Left lung (tissue), 14 donors: ENCODE measurements at places on chromosomes 4 and X.

- DNase-seq: no peak
Observed at GRCh38 chrX:106378616-106379015, 210.5 kb downstream of the PWWP3B start.

GRCh38 chr4:125461676-125462363, 147.1 kb downstream of the FAT4 start:
- no peak for DNase-seq

DNA sequence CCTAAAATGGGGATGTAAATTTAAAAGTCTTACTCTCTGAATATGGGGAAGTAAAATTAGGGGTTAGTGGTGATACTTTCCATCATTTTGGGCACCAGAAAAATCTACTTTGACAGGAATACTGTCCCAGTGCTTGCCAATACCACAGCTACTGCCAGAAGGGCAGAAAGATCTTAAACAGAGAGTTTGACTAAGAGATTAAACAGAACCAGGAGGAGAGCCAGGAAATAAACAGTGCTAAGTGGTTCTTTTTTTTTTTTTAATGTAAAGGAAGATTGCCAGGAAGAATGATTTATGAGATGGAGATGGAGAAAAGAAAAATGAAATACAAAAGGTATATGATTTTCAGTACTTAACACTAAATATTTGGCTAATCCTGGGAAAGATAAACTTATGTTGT, 126.8 kb downstream of the RTL3 start:
- DNase-seq: no peak

DNA sequence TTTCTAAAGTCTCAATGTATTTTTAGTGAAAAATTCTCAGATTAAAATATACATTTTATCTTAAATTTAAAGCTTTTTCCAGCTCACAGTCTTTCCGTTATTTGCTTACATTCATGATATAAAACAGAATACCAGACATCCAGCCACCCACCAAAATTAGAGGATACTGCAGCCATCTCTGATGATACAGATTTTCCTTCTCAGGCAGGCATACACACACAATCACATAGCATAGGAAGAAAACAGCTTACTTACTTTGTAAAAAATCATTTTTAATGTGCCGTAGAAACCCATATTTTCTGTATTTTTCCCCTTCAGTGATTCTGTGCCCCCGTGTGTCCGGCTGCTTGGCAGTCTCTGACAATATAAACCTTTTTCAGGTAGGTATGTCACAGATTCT, 183.7 kb downstream of the FBXW7 start:
- no peak for DNase-seq
